ENCODE measurements at places on chromosomes 6 and 20.

DNA sequence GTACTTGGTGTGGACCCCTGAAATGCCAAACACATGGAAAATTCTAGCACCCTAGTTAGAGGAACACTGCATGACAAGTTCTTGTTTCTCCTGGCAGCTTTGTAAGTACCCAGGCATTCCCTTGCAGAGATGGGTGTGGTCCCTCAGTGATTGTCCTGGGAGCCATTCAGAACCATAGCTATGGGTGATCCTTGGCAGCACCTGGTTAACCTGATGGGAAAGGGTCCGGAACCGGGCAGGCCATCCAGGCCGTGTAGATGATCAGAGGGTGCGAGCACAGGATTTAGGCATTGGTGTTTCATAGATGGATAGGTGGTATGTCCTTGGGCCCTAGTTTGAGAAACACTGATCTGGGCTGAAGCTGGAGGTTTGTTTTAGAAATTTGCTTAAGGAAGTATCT is 95.8 kb downstream of the RPP40 start:
- no peak for DNase-seq

DNA sequence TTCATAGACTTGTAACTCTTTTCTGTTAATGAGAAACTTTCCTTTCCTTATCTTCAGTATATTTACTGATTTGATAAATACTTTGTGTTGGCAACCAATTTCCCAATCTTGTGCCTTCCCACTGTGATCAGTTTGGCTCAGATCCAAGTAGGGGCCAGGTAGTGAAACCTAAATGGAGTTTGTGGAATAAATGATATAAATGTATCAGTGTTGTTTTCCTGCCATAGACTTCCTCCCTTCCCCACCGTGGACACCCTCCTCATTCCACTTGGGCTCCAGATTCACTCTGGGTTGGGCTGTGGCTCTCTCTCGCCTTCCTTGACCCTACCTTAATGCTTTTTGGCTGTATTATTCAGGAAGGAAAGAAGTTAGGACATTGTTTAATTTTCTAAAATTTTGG is 1.3 kb downstream of the ZKSCAN3 start:
- no peak for DNase-seq

DNA sequence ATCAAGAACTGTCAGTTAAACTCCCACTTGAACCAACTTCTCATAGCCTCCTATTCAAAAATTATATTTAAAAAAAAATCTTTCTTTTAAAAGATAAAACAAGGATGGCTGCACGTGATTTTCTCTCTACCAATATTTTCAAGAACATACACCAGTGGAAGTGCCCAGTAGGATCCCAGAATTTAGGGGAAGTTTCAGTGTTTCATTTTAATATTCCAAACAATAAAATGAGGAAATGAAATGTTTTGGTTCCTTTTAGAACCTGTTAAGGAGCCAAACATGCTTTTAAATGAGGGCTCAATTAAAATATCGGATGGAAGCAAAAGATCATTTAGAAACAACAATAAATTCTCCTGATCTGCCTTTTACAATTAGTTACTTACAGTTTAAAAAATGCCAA is 26.4 kb upstream of the PRELID3B start:
- no peak for DNase-seq

- no peak for DNase-seq
Observed at GRCh38 chr6:108947114-108947854, 99.1 kb downstream of the ARMC2 start.

- DNase-seq: no peak
Observed at GRCh38 chr20:24960861-24961260, 11.8 kb downstream of the CST7 start.

- no peak for DNase-seq
Observed at GRCh38 chr6:32244946-32245398, 21.1 kb upstream of the NOTCH4 start.

GRCh38 chr6:71038711-71039344 is 82.0 kb upstream of the B3GAT2 start:
- DNase-seq: peak; percentile 40

DNA sequence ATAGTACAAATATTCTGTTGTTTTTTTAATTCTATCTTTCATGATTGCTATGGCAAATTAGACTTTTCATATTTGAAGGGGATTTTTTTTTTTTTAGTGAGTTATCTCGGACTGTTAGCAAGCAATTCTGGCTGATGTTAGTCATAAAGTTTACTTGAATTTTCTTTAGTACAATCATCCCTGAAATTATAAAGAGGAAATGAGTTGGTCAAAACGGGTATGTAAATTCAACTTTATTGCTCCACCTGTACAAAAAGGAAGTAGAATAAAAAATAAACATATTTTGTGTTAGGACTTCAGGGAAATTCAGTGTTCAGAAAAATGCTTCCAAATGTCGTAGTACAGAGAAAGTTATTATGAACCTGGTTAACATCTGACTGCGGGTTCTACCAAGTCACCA is 40.3 kb downstream of the PPP1R14C start:
- no peak for DNase-seq

GRCh38 chr6:305371-306206 is 13.3 kb downstream of the DUSP22 start:
- DNase-seq: no peak

- no peak for DNase-seq
Observed at GRCh38 chr6:47130086-47130485, 88.0 kb upstream of the ADGRF1 start.

- DNase-seq: peak; percentile 21
Observed at GRCh38 chr6:26097268-26097875, 10.1 kb downstream of the HFE start.

GRCh38 chr20:571754-572441 is 28.3 kb upstream of the CSNK2A1 start:
- DNase-seq: no peak

GRCh38 chr20:57680131-57680716 is 29.6 kb downstream of the PMEPA1 start:
- DNase-seq: no peak

DNA sequence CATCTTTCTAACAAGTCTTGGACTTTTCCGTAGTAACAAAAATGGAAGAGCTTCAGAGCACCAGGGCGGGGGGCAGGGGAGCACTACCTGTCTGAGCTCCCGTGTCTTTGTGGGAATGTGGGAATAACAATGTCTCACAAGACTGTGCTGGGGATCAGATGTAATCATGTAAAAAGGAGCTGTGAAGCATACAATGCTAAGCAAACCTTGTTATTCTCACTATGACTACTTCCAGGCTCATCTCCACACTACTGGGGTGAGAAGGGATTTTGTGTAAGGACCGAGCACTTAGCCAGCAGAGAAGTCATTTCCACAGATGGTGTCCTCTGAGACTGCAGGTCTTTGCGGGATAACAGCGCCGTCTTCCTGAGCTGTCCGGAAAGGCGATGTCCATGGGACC is 27.1 kb downstream of the PRR18 start:
- no peak for DNase-seq

DNA sequence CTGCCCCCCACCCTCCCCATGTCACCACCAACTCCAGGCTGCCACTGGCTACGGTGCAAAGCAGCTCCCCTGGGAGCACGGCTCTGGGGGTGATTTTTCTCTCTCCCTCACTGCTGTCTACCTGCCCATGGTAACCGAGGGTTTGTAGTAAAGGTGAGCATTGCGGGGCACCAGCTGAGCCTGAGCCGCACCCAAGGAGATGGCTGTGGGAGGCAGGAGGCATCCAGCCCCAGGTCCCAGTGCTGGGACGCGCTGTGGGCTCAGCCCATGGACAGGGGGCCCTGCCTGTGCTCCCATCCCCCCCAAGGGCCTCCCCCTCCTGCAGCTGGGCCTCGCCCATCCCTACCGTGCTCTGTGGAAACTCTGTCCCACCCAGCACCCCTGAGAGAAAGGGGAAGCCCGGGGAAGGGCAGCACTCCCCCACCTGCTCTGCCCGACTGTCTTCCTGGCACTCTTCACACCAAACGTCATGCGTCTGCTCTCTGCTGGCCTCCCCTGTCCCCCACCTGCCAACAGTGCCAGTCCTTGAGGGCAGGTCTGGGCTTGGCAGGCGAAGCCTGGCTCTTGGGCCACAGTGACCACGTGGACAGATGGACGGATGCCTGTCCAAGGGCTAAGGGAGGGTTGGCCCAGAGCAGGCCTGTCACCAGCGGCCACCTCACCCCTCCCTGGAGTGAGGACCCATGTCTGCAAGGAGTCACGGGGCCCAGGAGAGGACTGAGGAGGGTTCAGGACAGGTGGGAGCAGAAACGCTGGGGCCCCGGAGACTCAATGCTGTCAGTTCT is 3.8 kb upstream of the CHRNA4 start:
- DNase-seq: no peak

- DNase-seq: peak; percentile 26
Observed at GRCh38 chr6:3919130-3919628, 70.0 kb downstream of the FAM50B start.

DNA sequence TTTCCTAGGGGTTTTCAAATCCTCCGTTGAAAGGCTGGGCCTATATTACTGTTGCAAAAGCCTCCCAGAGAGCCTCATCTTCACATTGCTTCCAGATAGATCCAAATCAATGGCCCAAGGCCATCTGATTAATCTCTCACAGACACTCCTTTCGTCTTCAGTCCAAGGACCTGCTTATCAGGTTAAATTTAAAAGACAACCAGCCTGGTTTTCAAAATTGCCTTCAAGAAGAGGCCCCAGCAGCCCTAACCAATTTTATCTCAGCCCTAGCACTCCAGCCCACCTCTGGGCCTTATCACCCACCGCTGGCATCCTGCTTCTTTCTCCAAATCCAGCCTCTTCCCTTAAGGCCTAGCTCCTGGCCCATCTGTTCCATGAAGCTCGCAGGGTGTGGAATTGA is 15.5 kb upstream of the CCND3 start:
- no peak for DNase-seq

DNA sequence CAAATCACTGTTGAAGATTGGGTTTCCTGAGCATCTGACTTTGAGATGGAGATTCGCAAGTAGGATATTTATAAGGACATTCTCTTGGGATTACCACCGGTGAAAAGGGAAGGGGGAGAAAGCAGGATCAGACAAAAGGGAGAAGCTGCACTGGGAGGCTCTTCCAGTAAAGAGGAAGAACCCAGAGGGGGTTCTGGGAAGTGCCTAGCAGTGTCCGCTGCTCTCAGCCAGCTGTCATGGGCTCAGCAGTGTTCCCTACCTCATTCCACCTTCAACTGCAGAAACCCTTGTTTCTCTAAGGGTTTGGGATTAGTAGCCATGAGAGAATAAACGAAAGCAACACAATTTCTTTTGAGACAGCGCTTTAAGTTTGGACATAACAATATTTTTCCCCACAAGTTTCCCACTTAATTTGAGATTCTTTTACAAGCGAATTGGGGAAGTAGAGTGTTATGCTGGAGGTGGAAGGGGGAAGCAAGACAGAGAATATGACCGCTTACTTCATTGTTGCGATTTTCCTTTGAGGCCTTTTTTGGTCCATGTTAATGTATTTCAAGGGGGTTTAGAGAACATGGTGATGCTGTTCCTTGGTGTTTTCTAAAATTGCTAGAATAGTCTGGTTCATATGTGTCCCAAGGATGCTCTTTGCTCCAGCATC is 154.5 kb upstream of the SCGN start:
- no peak for DNase-seq

DNA sequence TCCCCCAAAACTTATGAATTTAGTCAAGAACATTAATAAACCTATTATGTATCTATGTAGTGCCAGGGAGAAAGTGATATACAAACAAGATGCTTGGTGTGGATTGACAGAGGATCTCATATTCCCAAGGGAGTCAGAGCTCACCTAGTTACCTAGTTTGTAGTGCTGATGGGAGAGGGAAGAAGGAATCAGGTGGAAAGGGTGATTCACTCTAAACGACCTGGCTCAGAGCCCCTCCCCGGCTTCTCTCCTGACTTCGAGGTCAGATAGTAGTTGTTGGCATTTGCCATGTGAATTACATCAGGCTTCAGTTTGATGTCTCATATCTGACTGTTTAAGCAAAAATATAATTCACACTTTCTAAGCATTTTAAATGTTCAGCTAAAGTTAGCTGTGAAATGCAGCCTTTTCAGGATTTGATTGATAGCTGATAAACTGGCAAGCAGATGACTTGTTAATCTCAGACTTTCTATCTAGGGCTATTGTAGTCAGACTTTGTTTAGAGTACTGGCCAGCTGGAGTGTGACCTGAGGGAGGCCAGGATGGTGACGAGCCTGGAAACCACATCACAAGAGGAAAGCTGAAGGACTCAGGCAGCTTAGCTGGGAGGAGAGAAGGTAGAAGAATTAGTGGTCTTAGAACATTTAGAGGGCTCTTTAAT is 123.7 kb downstream of the AKAP7 start:
- no peak for DNase-seq

- no peak for DNase-seq
Observed at GRCh38 chr6:15536198-15536955, 126.5 kb downstream of the DTNBP1 start.

DNA sequence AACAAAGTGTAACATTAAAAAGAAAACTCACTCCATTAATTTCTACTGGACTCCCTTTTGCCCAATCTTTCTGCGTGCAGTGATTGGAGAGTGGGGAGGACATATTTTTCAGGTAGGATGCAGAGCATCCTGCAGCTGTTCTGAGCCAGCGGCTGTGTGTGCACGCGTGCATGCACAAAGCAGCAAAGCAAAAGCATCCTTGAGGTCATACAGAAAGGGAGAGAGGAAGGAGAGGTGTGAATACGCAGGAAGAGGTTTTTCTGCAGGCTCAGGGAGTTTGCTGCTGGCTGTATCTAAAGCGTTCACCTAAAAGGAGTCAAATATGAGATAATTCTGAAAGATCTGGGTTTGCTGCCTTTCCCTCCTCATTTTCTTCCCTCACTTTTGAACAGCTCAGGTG is 108.4 kb downstream of the HUS1B start:
- DNase-seq: no peak

- no peak for DNase-seq
Observed at GRCh38 chr20:51697096-51697826, 70.9 kb downstream of the ATP9A start.

- DNase-seq: no peak
Observed at GRCh38 chr20:19067986-19068385, 144.5 kb upstream of the SLC24A3 start.

DNA sequence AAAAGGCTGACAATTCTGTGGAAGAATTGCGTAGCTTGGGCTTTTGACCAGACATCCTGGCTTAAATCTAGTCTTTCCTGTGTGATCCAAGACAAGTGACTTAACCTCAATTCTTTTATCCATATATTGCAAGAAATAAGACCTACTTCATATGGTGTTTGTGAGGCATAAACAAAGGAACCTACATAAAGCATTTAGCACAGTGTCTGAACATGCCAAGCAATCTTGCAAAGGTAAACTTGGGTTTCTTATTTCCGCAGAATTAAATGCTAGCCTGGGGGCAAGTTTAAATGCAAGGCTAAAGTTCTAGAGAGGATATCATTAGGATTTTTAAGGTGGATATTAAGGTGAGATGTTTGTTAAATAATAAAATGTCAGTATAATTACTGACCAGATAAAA is 47.9 kb downstream of the HDDC2 start:
- no peak for DNase-seq

- DNase-seq: no peak
Observed at GRCh38 chr6:111679126-111679858, 73.6 kb upstream of the TRAF3IP2 start.
